ENCODE measurements at places on chromosomes 3 and 15.
A peak's percentile ranks its signal among the peaks of the same experiment; 100 is the strongest.

GRCh38 chr15:68091743-68092142, 37.6 kb downstream of the PIAS1 start:
- DNase-seq: no peak

- no peak for DNase-seq
Observed at GRCh38 chr15:72936691-72937679, 115.3 kb upstream of the NEO1 start.

- no peak for DNase-seq
Observed at GRCh38 chr15:49507261-49507660, 84.2 kb downstream of the FGF7 start.

DNA sequence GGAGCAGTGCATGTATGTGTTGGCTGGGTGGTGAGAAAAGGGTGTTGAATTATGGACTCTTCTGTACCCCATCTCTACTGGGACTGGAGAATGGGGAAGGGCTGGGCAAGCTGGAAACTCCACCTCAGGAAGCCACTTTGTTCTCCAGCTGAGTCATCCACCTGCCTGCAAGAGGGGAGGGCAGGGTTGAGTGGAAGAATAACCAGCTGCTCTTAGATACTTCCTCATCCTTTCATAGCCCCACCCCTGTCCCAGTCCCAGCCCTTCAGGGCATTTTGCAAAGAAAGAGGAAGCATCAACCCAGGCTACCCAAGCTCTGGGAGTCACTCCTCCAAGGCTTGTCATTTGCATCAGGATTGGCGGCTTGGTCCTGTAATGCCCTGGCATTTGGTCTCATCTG, 33.1 kb downstream of the RAB11A start:
- peak; percentile 74 for DNase-seq

DNA sequence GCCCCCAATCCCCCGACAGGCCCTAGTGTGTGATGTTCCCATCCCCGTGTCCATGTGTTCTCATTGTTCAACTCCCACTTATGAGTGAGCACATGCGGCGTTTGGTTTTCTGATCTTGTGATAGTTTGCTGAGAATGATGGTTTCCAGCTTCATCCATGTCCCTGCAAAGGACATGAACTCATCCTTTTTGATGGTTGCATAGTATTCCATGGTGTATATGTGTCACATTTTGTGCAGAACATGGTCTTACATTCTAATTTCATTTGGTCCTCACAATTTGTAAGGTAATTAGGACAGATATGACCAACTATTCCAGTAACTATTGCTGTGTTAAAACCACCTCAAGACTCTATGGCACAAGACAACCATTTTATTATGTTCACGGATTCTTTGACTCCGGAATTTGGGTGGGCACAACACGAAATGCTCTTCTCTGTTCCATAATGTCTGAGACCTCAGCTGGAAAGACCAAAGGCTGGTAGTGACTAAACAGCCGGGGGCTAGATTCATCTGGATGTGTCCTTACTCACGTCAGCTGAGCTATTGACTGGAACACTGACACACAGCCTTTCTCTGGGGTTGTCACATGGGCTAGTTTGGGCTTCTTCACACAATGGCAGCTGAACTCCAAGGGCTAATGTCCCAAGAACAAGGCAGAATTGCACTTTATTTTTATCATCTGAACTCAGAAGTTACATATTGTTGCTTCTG, 13.6 kb upstream of the GLCE start:
- DNase-seq: no peak

DNA sequence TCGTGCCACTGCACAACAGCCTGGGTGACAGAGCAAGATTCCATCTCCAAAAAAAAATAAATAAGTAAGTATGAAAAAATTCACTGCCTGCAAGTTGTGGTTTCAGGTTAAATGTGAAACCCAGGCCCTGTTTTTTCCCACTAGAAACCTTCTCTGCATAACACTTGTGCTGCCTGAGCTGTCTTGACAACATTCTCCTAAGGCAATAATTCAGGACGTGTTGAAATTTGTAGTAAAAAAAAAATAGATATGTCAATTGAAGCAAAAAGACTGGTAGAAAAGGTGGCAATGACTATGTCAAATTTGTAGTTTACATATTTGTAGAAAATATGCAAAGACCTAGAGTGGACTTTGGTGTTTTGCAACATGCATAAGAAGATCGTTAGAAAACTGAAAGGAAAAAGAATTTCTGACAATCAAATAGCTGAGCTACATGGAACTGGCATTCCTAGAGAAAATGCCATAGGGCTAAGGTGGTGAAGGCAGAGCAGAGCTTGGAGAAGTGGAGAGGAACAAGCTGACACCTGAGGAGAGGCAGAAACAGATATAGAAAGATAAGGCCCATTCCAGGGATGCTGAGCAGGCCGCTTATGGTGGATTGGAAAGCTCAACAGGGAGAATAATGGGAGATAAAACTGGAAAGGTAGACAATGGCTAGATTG, 150.2 kb downstream of the PLCH1 start:
- DNase-seq: peak; percentile 26

GRCh38 chr3:76949033-76949432, 90.9 kb upstream of the ROBO2 start:
- no peak for DNase-seq

GRCh38 chr15:64586259-64586870, 126.0 kb downstream of the ZNF609 start:
- no peak for DNase-seq

- no peak for DNase-seq
Observed at GRCh38 chr3:188232656-188233055, 78.7 kb downstream of the LPP start.

DNA sequence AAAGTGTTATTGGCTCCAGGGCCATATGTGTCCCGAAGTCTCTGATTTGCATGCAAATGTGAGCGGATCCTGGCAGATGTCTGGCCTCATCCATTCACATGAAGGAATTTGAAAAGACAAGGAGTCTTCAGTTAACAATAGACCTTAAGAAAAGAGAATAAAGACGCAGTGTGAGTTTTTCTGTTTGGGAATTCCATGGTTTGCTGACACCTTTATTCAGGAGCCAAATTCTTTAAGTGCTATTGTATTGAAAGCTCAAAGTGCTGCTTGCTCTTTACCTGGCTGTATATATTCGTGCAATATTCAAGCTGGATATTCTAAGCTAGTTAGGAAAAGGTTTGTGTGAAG, 2.2 kb downstream of the LRRN1 start:
- DNase-seq: no peak

DNA sequence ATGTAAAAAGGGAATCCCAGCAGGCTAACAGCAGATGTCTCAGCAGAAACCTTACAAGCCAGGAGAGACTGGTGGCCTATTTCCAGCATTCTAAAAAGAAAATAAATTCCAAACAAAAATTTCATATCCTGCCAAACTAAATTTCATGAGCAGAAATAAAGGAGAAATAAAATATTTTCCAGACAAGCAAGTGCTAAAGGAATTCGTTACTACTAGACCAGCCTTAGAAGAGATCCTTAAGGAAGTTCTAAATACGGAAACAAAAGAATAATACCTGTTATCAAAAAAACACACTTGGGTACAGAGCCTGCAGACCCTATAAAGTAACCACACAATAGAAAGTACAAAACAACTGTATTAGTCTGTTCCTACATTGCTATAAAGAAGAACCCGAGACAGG, 41.4 kb downstream of the HDGFL3 start:
- DNase-seq: no peak

GRCh38 chr3:54168451-54168850, 46.1 kb downstream of the CACNA2D3 start:
- no peak for DNase-seq

GRCh38 chr3:170602556-170602955, 16.7 kb upstream of the SLC7A14 start:
- DNase-seq: no peak

DNA sequence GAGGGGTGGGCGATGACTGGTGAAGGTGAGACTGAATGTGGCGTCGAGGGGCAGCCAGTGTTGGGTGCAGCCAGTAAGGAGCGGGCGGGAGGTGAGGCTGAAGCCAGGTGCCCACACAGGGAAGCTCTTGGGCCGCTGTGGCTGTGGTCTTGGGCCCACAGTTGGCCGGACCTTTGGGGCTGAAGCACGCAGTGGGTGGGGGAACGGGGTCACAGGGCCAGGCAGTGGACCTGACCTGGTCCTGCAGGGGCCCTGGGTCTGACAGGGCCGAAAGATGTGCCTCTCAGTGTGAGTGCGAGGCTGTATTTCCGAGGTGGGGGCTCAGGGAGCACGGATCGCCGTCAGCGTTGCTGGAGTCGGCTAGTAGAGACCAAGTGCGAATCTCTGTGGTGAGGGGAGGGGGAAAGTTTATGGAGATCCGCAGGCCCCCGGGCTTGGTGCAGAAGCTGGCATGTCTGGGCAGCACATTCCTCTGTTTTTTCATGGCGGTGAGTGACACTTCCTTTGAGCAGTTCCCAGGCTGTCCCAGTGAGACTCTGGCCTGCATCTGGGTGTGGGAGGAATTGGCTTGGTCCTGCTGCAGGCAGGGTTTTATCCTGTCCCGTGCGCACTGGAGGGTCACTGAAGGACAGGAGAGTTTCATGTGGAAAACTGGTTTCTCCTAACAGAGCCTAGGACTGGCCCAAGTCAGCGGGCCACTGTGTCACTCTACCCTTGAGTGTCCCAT, 100.8 kb downstream of the TMEM266 start:
- no peak for DNase-seq

GRCh38 chr3:44252332-44252959, 10.8 kb downstream of the TOPAZ1 start:
- peak; percentile 54 for DNase-seq

DNA sequence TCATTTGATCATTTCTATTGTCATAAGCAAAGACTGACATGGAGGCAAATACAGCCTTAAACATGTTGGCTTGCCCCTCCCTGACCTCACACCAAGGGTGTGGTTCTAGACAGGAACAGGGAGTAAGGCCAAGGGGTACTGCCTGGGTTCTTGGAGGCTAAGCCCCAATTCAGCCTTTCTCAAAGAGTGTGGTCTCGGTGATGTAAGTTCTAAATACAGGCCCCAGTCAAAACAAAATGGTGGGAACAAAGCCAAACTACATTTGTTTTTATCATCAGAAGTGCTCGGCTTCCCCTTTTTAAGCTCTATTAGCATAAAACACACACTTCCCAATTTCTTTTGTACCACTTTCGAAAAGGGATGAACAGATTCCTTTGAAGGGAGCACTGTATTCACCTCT, 129.5 kb downstream of the ATP8B4 start:
- DNase-seq: no peak

DNA sequence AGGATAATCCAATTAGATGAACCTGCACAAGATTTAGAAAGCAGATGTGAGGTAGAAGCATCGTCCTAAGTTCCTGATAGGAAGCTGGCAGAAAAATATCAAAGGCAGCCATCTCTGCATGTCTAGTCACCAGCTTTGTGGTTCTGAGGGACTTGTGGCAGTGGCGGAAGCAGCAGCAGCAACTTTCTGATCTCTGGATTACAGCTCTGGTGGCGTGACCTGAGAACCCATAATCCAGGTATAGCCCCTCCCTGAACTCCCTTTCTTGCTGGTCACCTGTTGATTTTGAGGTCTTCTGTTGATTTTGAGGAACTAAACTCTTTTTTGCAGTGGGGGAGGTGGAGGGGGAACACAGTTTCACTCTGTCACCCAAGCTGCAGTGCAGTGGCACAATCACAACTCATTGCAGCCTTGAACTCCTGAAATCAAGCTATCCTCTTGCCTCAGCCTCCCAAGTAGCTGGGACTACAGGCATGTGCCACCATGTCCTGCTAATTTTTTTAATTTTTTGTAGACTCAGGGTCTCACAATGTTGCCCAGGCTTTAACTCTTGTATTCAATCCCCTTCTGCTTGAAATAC, 7.9 kb downstream of the FSIP1 start:
- no peak for DNase-seq

DNA sequence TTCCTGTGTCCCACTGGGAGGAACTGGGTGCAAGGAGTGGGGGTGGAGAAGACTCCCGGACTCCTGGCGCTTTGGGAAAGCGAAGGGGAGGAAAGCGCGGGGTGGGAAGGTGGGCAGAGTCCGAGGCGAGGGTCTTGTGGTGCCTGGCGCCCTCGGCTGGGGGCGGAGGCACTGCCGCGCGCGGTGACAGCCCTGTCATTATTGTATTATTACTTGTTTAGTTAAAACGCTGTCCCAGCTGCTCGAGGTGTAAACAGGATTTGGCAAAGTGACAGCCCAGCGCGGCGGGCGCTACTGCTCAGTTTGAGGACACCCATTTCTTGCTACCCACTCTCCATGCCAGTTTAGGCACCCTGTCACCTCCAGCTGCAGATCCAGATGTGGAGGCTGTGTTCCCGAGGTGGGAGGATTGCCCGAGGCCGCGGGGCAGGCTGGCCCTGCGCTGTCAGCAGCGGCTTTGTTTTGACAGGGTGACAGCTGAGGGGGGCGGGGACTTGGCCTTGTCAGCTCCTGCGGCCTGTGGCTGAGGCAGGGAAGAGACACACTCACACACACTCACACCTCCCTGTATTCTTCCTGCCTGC, 1.0 kb downstream of the KAT2B start:
- peak; percentile 85 for DNase-seq

- peak; percentile 24 for DNase-seq
Observed at GRCh38 chr3:15348246-15348645, 15.9 kb upstream of the SH3BP5 start.

GRCh38 chr3:72663429-72663828, 184.8 kb downstream of the SHQ1 start:
- DNase-seq: no peak

DNA sequence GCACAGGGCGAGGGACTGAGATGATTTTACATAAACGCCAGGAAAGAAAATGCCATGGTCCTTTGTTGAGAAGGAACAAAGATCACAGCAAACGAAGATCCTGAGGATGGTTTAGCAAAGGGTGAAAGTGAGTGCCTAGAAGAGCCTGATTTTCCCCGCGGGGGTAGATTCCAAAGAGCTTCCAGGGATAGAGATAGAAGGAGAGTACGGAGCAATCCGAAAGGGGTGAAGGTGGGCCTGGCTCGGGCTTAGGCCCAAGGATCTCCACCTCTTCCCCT, 977 bp downstream of the CDC25A start:
- DNase-seq: no peak

DNA sequence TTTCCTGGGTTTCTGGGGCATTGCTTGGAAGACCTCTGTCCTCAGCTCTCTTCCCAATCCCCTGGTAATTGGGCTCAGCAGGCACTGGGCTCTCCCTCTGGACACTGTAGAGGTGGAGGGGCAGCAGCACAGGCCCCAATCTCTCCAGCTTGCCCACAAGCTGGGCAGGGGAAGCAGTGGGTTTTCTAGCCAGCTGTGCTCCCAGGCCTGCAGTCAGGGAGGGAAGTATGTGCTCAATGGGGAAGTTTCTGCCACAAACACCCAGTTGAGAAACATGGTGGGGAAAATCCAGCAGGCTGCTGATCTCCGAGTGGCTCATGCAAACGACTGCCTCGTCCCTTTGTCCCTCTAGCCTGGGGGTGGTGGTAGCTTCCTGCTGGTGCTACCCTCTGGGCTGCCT, 12.8 kb upstream of the RFT1 start:
- DNase-seq: no peak

DNA sequence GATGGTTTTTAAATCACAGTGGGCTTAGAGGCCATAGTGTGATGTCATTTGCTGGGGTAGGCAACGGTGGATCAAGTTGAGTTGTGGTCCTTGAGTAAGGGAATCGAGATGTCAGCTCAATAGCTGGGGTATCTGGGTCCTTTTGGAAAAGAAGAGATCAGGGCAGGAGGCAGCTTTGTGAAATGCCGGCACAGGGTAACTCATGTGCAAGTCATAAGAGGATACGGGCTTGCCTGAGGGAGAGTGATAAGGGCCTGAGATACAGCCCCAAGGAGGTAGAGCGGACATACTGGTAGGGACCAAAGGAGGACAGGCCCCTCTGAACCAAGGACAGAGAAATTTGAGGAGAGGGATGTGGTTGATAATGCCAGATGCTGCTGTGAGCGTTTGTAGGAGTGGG, 4.2 kb upstream of the FAM131A start:
- no peak for DNase-seq
